ENCODE measurements at places on chromosomes 2 and 18.

- DNase-seq: no peak
Measured at GRCh38 chr18:79779700-79780190, 18.0 kb upstream of the KCNG2 start.

DNA sequence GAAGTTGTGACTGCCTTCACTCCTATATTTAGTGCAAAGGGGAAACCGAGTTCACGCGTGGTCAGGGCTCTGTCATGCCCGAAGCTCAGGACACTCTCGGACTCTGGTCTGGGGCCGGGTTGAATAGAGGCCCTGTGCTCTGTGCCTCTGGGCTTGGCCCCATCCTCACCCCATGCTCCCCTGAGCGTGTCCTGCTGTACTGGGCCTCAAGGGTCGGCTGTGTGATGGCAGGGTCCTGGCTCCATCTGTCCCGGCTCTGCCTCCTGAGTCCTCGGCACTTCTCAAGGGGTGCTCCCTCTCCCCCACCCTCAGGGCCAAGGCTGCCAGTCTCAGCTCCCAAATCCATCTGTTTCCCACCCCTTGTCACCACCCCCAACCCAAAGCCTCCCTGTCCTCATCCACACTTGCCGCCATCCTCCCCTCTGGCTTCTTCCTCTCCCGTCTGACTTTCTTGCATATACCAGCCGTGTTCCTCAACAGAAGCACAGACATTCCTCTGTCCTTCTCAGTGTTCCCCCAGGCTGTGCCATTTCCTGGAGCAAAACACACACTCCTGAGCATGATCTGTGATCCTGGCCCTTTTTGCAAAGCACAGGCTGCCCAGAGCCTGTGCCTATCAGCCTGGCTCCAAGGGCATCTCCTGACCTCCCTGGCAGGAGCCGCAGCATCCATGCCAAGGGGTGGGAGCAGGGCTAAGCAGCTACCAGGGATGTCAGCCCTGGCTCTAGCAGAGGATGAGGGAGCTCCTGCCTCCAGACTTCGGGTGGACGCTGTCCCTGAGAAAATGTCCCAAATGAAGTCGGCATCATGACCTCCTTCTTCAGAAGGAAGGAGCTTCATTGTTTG, 64.2 kb upstream of the OTOS start:
- no peak for DNase-seq

DNA sequence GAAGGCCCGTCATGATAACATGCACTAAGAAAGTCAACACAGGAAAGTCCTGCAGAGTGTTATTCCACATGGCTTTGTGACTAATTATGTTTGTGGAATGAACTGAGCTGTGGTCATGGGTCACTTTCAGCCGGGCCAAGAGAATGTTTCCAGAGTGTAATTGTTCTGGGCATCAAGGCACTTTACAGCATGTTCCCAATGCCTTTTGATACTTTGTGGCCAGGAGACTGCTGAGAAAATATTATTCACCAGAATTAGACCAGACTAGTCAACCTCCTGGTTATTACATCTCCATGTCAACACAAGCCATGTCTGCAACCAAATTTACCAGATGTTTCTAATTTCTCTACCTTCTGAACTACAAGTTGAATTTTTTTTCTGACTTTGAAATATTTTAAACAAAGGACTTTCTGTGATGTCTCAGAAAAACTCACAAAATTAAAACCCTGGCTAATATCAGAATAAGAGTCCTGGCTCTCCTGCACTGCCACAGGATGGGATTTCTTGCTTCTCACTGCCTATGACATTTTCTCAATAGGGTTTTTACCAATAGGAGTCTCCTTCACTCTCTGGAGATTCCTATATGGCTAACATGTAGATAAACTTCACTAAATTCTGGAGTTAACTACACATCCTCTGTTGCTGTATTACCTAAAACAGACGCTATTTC, 90.6 kb upstream of the WDR75 start:
- no peak for DNase-seq

DNA sequence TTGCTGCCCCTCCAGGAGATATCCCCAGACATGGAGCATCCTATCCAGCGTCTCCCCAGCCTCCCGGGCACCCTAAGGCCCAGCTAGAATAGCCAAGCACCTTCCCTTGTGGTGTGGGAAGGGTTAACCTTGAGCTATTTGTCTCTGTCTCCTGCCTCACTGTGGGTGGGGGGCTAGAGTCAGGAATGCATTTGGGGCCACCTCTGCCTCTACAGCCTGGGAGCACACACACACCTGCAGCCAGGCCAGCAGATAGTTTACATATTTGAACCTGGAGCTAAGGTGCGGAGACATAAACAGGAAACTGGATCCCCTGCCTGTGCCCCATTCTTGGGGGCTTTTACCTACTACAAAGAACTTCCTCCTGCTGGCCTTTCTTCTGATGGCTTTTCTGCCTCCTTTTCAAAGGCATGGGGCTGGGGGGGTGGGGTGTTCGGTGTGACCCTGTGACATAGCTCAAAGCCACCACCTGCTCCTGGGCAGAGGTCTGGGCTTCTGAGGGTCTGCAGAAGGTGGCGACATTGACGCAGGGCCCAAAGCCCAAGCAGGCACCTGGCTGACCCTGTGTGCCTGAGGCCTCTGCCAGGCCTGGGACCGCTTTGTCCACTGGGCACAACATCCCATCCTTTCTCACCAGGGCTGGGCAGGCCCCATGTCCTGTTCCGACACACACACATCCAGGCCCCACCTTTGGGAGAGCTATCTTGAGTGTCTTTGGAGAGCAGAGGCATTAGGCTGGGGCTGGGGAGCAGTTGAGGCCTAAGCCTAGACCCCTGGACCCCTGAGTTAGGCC, 34.2 kb downstream of the EMX1 start:
- DNase-seq: no peak

GRCh38 chr2:186093174-186093573, 354.6 kb downstream of the FSIP2 start:
- DNase-seq: no peak

GRCh38 chr2:3142210-3142609, 235.4 kb downstream of the EIPR1 start:
- DNase-seq: no peak

GRCh38 chr2:168613551-168613950, 157.5 kb downstream of the CERS6 start:
- DNase-seq: no peak

GRCh38 chr2:106109675-106110424, 84.3 kb downstream of the UXS1 start:
- no peak for DNase-seq

Measured in GOT3 (cell line).